NCI-H187 (cell line): ENCODE measurements at places on chromosomes 2 and 18.
A peak's percentile ranks its signal among the peaks of the same experiment; 100 is the strongest.

GRCh38 chr2:43840965-43841364 lies 2.2 kb downstream of the ABCG8 start:
- no peak for DNase-seq

GRCh38 chr2:95354469-95354901 lies 48.0 kb upstream of the FAHD2A start:
- no peak for DNase-seq

GRCh38 chr2:5980450-5981190 lies 288.4 kb downstream of the SOX11 start:
- peak; percentile 56 for DNase-seq

DNA sequence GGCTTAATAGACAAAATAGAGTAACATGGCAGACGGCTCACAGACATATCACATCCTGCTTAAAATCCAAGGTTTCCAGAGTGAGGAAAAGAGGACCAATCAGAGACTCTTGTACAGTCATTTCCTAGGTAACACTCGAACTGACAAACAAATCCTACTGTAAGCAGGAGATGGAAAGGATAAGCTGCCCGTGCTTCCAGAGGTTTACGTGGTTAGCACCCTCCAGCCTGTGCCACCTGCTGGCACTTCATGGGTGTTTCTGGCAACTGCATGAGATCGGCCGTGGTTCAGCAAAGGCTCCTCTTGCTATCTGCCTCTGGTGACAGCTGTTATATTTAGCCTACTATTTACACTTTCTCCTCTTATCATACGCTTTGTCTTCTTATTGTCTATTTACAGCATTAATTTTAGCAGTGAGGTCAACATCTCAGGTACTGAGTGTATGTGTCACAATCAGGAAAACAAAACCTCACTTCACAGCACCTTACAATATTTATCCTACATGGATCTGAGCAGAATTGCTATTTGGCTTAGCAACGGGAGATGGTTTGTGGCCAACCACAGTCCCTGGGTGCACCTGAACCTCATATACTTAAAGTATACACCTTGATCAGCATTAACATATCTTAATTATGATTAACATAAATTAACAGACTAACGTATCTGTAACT lies 226.9 kb downstream of the TMEM163 start:
- peak; percentile 19 for DNase-seq
